A172 (cell line): ENCODE measurements at places on chromosomes 4 and X.

DNA sequence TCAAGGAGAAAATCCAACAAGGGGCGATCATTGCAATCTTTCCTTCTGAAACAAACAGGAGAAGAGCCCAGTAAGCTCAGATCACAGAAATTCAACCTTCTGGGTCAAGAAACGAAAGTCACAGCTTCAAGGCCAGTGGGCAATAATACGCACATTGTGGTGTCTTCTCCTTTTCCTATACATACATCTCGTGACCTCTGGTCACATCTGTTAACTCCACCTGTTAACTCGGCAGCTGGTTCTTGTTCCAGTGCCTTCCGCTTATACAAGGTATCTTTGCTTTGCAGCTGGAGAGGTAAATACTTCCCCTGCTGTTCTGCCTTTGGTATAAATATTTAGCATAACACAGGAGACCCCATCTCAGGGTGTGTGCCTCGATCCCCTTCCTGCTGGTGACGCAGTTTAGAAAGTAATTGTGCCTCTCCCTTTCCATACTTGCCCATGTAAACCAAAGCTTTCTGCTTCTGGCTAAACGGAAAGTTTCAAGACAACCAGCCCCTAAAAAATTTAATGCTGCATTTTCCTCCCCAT lies 45.0 kb downstream of the CCDC149 start:
- no peak for DNase-seq

DNA sequence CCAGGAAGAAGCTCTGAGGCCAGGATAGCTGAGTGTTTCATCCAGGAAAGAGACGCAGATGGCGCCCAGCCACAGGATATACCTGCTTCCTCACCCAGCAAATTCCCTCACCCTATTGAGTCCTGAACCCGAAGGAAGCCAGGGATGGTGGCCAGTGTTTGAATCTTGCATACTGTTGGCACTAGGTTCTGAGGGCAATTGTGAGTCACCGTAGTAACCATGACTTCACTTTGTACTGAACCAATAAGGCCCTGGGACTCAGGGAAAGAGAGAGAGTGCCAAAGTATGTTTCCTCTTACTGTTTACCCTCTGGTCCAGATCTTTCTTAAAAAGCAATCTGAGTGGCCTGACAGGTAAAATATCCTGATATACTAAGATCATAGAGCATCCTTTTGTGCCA lies 25.6 kb upstream of the SMIM10L2A start:
- DNase-seq, result no peak

- DNase-seq, result peak; percentile 4
Measured at GRCh38 chr4:137707626-137708025, 175.3 kb upstream of the PCDH18 start.

- no peak for DNase-seq
Measured at GRCh38 chr4:184980261-184980660, 38.0 kb upstream of the HELT start.

- no peak for DNase-seq
Measured at GRCh38 chrX:134749706-134750445, 91.6 kb upstream of the PLAC1 start.

DNA sequence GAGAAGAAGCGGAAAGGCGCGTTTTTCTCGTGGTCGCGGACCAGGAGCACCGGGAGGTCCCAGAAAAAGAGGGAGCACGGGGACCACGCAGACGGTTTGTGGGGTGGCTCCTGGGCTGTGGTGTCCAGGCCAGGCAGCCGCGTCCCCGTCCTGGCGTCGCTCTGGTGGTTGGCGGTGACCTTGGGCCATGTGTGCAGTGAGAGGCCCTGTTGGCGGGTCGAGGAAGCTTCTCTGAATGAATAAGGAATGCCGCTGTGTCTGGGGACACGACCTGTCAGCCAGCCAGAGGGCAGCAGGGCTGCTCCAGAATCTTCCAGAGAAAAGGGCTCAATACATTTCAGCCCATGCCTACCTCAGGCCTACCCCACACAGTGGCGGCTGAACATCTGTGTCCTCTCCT lies 24.3 kb upstream of the HGFAC start:
- DNase-seq, result no peak

DNA sequence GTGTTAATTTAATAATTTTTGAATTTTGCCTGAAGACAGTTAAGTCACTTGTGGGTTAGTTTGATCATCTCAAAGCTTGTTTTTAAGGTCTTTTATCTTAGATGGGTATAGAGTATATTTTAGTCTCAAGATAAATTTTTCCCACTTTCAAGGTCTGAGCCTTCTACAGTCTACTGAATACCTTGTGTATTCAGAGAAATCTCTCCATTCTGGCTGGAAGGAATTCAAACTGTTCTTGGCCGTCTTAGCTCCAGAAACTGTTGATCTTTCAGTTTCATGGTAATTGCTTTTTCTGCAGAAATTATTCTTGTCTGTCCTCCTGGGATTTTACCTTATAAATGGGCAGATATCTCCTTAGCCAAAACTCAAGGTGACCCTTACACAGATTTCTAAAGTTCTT lies 97.9 kb downstream of the GC start:
- DNase-seq, result no peak

GRCh38 chrX:36986231-36986630 lies 21.9 kb upstream of the FAM47C start:
- no peak for DNase-seq

GRCh38 chrX:23745786-23746185 lies 2.7 kb upstream of the ACOT9 start:
- DNase-seq, result no peak

- peak; percentile 8 for DNase-seq
Measured at GRCh38 chr4:27318740-27319139, 458.1 kb downstream of the STIM2 start.

DNA sequence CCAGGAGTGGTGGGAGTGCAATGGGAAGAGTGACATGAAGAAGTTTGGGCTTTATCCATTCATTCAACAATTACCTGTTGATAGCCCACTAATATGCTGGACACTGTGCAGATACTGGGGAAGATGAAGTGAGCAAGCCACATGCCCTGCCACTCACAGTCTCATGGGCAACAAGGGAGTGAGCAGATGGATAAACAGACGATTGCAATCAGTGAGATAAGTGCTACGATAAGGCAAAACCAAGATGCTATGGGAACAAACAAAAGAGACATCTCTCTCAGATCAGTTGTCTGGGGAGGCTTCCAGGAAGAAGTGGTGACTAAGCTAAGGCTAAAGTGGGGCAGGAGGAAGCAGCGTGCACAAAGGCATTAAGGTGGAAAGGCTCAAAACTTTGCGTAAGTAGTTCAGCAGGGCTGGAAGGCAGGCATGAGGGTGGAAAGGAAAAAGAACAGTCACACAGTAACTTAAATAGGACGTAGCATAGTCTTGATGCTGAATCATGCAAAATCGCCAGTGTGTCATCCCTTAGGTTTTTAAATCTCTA lies 31.7 kb downstream of the GAB3 start:
- peak; percentile 78 for DNase-seq

DNA sequence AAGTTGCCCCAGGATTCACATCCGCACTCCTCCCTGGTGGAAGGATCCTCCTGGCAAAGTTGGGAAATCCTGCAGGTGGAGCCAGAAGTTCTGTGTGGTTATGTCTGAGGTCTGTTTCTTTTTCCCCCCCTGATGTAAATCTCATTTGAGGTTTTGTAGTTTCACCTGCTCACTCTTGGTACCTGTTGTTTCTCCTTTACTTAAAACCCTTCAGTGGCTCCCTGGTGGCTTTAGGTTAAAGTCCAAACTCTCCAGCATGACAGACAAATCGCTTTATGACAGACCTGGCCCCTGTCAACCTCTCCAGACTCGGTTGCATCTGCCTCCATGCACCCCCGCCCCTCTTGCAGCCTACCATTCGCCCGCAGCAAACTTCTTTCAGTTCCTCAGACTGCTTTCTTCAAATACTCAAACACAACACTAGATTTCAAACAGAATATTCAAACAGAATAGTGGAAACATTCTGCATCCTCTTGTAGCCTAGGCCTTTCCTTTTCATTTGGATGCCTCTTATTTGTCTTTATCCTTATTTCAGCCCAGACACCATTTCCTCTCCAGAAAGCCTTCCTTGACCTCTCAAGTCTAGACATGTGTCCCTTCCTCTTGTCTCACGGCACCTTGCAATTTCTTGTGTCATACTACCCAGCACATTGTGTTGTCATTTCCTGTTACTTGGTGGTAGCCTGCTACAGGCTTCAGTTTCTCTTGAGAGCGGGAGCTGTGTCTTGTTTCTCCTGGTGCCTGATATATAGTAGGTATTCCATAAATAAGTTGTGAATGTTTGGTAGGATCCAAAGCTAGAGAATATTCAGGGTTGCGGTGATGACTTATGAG lies 24.8 kb downstream of the IL13RA1 start:
- DNase-seq, result no peak

- no peak for DNase-seq
Measured at GRCh38 chrX:69074726-69075125, 90.5 kb downstream of the PJA1 start.

DNA sequence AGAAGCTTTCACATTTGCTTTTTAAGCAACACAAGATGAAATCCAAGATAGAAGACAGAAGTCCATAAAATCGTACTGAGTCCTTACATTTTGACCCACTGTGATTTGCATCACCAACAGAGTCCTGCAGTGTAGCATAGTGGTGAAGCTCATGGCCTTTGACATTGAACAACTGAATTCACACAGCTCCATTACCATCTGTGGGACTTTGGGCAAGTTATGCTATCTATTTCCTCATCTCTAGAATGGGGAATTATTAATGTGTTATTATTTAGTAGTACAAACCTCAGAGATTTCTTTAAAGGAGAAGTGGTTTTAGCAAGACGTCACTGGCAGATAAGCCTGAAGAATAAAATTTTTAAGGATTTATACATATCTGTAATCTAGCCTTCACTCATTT lies 10.7 kb downstream of the GPRIN3 start:
- DNase-seq, result no peak

- DNase-seq, result no peak
Measured at GRCh38 chrX:119690921-119691716, 1.8 kb downstream of the SEPTIN6 start.

DNA sequence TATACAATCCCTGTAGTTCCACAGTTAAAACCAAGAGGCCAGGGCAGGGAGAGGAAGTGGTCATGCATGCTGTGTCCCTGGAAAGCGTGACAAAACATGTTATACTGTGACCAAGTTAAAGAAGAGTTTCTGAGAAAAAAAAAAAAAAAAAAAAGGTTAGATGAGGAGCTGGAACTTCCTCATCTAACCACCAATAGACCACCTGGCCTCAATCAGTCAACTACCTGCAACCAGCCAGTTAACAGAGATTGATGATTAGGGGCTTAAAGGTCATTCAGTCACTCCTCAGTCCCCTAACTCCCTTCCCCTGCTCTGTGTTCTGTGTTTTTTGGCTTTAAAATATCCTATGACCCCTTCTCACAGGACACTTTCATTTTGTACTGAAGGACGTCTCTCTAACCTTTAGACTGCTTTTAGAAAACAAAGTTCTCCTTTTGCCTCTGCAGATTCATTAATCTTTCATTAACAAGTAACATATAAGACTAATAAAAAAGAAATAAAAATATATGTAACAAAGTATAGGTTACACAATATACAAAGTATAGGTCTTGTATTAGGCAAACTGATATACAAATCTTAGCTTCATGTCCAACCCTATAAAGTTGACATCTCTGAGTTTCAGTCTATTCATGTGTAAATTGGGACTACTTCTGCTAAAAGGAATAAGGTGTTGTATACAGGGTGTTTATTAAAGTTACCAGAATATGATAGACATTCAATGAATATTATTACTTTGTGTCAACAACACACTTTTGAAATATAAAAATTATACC lies 179.1 kb upstream of the NDST4 start:
- no peak for DNase-seq

DNA sequence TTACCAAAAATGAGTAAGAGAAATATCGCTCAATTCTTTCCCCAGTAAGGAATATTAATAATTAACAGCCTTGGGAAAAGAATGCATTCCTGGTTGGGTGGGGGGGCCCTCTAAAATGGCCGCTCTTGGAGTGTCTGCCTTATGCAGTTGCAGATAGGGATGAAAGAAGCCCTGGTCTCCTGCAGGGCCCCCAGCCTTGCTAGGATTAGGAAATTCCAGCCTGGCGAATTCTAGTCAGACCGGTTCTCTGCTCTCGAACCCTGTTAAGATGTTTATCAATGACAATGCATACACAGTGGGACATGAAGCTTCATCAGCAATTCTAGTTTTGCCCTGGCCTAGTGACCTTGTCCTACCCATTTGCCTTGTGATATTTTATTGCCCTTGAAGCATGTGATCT lies 1047.7 kb upstream of the GRID2 start:
- no peak for DNase-seq

GRCh38 chr4:184114431-184114830 lies 103.2 kb downstream of the ENPP6 start:
- DNase-seq, result no peak

- DNase-seq, result no peak
Measured at GRCh38 chrX:13239272-13239671, 80.6 kb downstream of the ATXN3L start.

DNA sequence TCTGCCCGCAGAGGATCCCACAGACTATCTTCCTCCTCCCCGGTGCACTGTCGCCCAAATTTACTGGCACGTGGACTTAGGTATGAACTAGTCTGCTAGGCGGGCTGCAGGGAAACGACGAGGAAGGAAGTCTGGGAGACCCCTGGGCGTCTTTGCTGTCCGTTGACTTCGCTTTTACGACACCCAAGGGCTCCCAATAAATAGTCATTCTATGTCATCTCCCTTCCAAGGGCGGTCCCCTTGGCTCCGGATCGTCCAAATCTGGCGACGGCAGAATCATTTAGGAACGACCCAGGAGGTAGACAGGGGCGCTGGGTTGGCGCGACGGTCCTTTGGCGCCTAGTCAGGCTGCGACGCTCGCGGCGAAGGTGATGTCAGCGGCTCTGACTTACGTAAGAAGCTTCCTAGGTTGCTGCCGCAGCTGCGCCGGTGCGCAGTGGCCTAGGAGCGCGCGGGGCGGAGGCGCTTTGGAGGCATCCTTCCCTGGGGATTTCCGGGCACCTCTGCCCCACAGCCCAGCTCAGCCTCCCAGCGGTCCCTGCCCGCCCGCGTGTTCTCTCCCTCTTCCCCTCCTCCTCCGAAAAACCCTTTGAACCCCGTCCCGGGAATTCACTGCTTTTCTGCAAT lies 2.2 kb downstream of the NHS start:
- DNase-seq, result peak; percentile 58

DNA sequence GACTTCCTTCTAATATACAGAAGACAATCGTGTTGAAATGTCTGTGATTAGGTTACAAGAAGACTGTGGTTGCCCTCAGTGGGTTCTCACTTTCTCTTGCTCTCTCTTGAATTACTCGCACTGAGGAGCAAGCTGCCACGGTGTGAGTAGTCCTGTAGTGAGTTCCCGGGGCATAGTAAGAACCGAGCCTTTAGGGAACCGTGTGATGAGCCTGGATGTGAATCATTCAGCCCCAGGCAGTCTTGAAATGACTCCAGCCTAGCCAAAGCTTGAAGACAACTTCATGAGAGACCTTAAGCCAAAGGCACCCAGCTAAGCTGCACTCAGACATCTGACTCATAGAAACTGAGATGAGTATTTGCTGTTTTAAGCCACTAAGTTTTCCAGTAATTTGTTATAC lies 292.7 kb downstream of the SPOCK3 start:
- DNase-seq, result peak; percentile 42

- DNase-seq, result no peak
Measured at GRCh38 chr4:105140684-105141490, 5.8 kb upstream of the TET2 start.

DNA sequence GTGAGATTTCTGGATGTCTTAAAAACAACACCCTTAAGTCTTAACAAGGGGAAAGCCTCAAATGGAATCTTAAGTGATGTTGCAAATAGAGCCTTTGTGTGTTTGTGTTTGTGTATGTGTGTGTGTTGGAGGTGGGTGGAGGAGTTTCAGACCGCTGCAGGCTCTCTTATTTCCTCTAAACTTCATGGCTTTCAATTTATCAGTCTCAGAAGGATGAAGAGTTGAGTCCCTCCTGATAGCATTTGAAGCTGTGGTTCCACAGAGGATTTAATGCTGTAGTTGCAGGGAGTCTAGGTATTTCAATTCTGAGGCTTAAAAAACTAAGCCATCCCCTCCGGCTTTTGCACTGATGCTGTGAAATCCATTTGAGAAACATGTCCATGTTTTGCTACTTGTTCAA lies 4.3 kb upstream of the AGA start:
- no peak for DNase-seq
